Germinal center (tissue), 1 donor: ENCODE measurements at places on chromosomes 11 and 22.

- no peak for DNase-seq
Observed at GRCh38 chr11:60955571-60955970, 3.6 kb upstream of the SLC15A3 start.

DNA sequence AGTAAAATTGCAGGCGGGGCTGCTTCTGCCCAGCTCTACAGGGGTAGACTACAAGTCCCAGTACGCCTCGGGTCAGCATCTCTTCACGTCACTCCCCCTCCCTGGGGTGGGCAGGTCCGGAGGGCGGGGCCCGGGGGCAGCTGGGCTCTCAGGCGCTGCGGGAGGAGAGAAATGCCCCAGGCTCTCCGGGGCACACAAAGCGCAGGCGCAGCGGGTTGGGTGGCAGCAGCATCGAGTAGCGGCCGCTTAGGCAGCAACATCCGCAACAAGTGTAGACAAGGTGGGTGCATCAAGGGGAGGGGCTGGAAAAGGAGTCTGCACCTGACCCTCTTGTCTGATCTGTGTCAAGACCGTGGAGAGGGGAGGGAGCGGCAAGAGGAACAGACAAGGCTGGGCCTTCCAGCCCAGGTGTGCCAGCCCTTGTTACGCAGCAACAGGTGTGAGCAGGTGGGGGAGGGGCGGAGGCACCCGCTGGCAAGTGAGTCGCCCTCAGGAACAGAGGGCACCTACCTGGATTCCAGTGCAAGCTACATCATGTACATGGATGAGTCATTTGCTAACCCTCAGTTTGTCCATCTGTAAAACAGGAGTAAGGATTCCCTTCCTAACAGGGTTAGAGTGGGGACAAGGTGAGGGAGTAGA lies 1.2 kb downstream of the PLEKHB1 start:
- DNase-seq, result peak; percentile 93

GRCh38 chr11:108069947-108070346 lies 51.4 kb upstream of the ACAT1 start:
- DNase-seq, result no peak

GRCh38 chr11:76033699-76034098 lies 172.6 kb downstream of the WNT11 start:
- DNase-seq, result no peak

DNA sequence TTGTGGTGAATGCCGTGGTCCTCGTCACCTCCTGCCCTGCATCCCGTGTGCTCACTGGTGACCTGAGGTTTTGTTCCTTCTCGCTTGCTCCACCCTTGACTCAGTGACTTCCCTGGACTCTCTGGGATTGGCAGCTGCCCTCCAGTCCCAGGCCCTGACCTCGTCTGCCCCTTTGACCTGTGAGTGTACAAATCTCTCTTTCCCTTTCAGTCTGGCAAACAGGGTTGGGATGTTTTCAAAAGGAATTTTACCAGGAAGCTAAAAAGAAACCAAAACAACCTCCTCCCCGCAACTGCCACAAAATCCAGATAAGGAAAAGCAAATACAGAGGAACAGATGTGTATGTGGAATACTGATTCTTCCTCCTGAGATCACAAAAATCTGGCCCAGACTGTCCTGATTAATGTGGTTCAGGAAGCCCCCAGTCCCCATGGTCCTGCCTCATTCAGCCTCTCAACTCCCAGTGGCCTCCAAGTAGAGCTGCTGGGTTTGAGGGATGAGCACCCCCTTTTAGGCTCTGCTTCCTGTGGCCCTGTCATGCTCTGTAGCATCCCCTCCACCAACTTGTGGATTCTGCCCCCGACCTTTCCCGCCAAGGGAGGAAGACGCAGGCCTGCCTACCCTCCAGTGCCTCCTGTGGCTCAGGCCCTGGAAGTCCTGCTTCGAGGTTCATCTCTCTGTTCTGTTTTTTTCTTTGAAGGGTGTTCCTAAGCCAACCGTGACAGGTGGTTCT lies 15.2 kb downstream of the ROBO4 start:
- no peak for DNase-seq

DNA sequence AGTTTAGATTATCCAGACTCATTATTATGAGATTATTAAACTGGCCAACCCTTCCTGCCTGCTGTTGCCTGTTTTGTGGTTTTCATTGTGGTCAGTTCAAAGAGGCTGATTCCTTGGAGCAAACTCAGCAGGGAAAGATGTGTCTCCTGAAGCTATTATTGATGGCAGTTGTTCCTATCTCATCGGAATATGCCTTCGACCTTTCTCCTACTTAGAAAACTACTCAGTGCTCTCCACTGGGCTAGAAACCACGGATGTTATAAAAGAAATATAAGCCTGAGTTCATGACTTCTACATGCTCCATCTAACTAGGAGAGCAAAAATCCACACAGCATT lies 80.2 kb upstream of the NAV2 start:
- DNase-seq, result no peak

DNA sequence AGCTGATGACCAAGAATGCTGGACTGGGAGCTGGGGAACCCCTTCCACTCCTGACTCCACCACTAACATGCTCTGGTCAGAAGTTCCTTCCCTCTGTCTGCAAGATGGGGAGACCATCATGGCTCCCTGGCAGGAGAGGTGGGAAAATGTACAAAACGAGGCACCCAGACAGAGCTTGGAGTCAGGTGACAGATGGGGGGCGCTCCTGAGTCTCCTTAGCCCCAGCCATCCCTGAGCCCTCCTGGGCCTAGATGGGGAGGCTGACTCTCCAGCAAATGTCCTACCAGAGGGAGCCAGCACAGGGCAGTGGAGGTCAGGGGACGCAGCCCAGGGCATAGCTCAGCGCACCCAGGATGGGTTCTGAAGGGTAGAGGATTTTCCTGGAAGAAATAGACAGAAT lies 20.0 kb downstream of the KCNJ4 start:
- DNase-seq, result no peak

DNA sequence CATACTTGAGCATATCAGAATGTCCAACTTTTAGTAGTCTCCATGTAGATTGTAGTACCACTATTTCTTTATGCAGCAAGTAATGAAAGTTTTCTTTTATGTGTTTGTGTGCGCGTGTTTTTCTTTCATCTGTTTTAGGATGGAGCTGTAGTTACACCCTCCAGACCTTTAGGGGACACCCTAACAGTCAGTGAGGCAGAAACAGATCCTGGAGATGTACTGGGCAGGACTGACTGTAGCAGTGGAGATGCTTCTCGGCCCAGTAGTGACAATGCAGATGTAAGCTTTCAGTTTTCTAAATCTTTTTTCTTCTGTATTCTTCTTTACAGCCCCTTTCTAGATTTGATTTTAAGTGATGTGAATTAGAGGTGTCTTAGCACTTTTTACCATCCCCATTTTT lies 79.9 kb upstream of the GRIK4 start:
- no peak for DNase-seq

DNA sequence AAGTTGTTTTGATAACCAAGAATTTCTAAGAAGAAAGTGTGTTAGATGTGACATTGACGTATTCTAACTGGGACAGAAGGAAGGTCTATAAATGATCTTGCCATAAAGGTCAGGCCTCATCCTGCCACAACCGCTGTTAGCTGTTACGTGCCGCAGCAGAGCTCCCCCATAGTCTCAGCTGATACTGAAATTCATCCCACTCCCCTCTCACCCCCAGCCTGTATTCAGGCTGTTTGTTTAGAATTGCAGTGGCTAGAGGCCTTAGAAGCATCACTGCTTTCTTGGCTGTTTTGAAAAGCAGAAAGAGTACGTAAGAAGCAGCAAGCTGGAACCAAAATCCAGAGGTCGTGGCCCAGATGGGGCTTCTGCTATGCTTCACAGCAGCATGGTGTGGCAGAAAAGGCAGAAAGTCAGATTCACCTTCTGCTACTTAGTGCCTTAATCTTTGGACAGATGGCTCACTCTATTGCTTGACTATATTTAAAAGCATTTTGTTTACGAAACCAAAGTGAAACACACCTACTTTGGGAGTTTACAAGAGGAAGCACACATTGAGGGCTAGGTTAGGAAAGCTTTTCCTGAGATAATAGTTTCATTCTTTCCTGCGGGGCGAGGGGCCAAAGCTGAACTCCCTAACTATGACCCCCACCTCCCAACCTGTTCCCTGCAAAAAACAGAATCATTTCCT lies 950 bp upstream of the LAYN start:
- DNase-seq, result no peak

DNA sequence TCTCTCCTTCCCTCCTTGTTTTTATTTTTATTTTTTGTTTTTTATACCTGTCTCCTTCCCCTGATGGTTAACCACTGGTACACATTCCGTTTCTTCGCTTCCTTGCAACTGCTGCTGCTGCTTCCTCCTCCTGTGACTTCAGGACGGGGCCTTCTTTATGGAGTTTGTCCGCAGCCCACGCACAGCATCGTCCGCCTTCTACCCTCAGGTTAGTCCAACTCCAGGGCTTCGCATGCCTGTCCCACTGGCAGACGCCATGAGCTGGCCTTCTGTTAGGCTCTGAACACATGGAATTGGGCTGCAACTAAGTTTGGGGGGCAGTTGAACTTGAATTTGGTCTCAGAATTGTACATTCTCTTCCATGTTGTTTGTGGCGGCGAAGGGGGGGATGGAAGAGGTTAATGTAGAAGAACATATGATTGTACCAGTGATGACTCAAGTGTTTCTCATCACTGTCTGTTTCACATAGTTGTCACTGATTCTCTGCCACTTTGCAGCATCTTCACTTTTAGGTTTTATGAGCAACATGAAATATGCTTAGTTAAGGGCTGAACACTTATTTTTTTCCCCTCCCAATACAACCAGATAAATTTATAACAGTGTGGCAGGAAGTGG lies 83.0 kb upstream of the YWHAH start:
- DNase-seq, result no peak

GRCh38 chr11:107566569-107566968 lies 1.0 kb upstream of the ALKBH8 start:
- DNase-seq, result no peak

DNA sequence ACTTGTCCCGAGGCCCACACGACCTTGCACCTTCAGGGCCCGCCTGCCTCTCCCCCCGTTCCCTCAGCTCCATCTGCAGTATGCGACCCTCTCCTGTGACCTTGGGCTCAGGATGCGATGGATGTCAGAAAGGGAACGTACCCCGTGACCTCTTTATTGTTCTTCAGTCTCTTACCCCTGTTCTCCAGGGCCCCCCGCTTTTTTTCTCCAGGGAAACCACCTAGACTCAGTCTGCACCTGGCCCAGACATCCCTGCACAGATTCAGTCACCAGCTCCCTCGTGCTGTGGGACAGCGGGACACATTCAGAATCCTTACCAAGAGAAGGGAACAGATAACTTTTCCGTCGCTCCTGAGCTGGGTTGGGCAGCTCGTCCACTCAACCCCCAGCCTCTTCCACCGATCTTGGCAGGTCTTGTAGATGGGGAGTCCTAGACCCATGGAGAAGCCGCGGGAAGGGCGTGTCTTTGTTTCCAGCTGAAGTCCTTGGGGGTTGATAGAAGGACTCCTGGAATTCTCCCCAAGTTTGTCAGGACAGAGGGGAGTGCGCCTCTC lies 1.4 kb upstream of the PHOX2A start:
- no peak for DNase-seq

- no peak for DNase-seq
Observed at GRCh38 chr11:126393143-126393542, 37.7 kb downstream of the ST3GAL4 start.

GRCh38 chr11:67344264-67344663 lies 9.1 kb downstream of the POLD4 start:
- no peak for DNase-seq

DNA sequence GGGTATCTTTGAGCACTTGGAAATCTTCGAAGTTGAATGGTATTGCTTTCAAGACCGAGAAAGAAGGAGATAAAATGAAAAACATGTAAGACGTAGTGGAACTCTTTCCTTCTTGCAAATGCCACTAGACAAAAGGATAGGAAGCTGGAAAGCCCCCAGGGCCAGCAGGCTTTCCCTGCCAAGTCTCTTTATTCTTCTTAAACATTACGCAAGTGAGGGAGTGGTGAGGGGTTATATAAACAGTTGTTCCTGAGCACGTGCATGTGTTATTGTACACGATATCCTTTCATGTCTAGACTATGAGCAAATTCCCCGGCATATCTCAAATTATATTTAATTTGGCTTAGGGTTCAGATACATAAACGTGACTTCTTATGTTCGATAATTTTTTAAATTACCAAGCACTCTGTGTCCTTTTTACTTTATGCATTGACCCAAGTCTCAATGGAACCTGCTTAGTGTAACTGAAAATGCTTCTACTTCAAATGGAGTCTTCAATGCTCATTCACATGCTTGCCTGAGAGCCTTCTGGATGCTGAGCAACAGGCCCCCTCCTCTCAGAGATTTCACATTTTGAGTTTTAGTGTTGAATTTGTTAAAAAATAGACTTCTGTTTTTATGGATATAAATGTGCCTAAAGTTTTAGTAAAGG lies 59.0 kb downstream of the PPP2R1B start:
- DNase-seq, result no peak

GRCh38 chr22:25390297-25391240 lies 171.1 kb downstream of the CRYBB2 start:
- DNase-seq, result no peak

DNA sequence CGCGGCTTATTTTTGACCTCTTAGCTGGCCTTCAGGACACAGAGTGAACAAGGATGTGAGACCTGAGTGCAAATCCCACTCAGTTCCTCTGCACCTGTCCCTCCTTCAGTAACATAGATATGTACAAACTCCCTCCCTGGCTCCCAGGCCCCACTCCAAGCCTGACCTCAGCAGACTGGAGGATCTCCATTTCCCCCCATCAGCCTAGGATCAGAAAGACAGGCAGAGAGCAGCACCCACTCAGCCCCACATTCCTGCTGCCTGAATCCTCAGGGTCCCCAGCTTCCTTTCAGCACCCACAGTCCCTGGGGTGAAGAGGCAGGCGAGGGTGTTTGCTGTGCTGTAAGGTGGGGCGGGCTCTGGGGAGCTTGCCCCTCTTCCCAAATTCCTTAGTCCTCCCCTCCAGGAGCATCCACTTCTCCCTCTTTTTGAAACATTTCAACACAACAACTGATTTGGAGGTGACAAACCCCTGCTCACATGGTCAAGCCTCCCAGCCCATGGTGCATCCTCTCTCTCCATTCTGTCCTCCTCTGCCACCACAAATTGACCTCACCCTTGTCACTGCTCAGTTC lies 151.1 kb downstream of the FEZ1 start:
- DNase-seq, result no peak

DNA sequence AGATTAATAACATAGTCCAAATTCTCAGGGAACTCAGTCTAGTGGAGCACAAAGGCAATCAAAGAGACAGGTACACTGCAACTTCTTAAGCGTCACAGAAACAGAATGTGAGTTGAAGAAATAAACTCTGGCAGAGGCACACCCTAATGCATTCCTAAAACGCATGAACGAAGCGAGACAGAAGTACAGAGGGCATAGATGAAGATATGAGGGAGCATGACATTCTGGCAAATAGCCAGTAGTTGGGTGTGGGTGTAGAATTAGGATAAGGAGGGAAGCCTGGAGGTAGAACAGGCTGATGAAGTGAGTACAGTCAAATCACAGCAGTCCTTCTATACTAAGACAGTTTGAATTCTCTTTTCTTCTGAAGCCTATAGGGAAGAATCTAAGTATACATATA lies 838.7 kb upstream of the API5 start:
- no peak for DNase-seq

GRCh38 chr11:66579017-66579606 lies 10.7 kb upstream of the CTSF start:
- peak; percentile 86 for DNase-seq

GRCh38 chr11:111645657-111646316 lies 43.5 kb downstream of the SIK2 start:
- DNase-seq, result no peak

- no peak for DNase-seq
Observed at GRCh38 chr11:6362185-6362872, 27.9 kb upstream of the SMPD1 start.
